Stimulated activated CD4-positive, alpha-beta T cell treated with anti-CD3 and anti-CD28 coated beads, Interleukin-2, amount 100 ng/mL, for 4 hours (primary cell): ENCODE measurements at places on chromosomes 3 and 15.
A peak's percentile ranks its signal among the peaks of the same experiment; 100 is the strongest.

- DNase-seq: no peak
Measured at GRCh38 chr3:54358969-54359694, 236.8 kb downstream of the CACNA2D3 start.

GRCh38 chr3:70930066-70930465 lies 617.6 kb upstream of the MDFIC2 start:
- no peak for DNase-seq

- no peak for DNase-seq
Measured at GRCh38 chr15:62824111-62825015, 218.2 kb upstream of the TPM1 start.

DNA sequence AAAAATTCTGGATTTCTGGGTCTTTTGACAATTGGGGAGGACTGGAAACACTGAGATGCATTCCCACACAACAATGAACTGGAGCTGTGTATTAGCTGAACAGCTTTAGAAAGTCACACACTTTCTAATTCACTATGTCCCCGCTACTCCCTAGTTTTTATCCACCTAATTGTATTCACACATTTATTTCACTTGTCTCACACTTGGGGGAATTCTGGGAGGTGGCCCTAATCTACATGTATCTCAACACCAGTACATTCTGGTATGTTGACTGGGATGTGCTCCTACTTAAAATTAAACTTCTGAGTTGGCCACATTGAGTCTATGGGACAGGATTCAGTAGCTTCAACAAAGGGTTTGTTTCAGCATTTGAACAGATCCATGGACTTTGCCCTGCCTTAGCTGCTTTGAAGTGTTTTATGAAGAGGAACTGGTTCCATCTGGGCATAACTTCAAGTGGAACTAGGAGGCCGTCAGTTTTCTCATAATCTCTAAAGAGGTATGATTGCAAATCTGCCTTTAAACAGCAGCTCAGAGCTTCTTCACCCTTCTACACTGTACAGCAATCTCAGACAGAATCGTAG lies 106.5 kb upstream of the CMC1 start:
- DNase-seq: no peak

GRCh38 chr3:70890020-70890394 lies 577.6 kb upstream of the MDFIC2 start:
- no peak for DNase-seq

DNA sequence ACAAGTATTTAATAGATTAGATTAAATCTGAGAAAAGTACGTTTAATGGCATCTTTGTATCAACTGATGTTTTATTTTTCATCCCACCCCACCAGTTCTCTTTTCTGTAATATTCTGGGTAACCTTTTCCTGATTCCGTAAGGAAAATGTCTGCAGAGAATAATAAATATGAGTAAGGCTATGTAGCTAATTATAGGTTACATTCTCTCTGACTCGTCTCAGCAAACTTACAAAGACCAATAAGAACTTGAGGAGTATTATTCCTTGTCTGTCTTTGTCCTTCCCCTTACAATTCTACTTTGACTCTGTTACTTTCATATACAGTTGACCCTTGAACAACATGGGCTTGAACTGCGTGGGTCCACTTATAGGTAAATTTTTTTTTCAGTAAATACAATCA lies 12.1 kb downstream of the SNAP23 start:
- no peak for DNase-seq

DNA sequence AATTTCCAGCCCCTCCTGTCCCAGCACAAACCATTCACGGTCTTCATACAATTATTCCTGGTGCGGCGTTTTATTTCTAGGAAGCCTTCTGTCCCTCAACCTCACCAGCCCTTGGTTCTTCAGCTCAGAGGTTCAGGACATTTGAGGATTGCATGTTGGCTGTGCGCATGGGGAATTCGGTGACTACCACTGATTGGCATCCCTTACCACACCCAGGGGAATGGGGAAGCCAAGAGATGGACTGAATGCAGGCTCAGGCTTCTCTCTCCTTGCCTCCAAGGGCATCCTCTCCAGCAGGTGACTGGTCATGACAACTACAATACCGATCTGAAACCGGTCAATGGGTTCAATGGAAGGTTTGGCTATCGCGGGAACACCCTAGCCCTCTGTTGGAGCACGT lies 153.8 kb downstream of the MTHFS start:
- no peak for DNase-seq

GRCh38 chr3:192082730-192083660 lies 622.0 kb downstream of the PYDC2 start:
- no peak for DNase-seq

GRCh38 chr3:143648218-143648617 lies 200.1 kb downstream of the SLC9A9 start:
- DNase-seq: no peak

GRCh38 chr3:71951361-71951760 lies 166.4 kb upstream of the PROK2 start:
- DNase-seq: no peak

- DNase-seq: peak; percentile 55
Measured at GRCh38 chr15:92069308-92070250, 216.1 kb downstream of the SLCO3A1 start.

- peak; percentile 98 for DNase-seq
Measured at GRCh38 chr3:157174649-157175498, 14.9 kb upstream of the CCNL1 start.

GRCh38 chr3:138336454-138336999 lies 6.9 kb upstream of the NME9 start:
- no peak for DNase-seq

DNA sequence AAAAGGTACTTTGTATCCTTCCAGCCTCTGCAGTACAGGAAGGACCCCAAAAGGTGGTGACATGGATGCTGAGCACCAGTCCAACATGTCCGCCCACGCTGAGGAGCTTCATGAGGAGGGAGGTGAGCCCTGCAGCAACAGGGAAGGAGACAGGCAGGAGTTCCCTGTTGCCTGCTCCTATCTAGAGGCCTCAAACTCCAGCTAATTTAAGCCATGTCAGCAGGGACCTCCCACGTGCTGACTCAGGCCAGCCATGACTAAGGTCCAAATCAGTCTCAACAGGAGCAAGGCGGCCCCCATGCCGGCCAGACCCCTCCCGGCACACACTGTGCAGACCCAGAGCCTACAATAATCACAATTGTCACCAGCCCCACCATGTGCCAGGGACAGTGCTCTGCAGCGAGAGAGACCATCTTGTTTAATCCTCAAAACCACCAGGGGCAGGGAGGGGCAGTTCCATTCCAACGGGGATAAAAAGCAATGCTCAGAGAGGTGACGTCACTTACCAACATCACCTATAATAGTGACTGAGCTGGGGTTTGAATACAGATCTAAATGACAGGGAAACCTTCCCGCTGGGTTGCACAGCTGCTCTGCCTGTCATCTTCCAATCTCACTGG lies 54.5 kb upstream of the GATA2 start:
- DNase-seq: no peak

- no peak for DNase-seq
Measured at GRCh38 chr15:91104111-91104510, 4.1 kb downstream of the SV2B start.

- no peak for DNase-seq
Measured at GRCh38 chr3:21795152-21795837, 44.3 kb upstream of the ZNF385D start.

GRCh38 chr15:46416544-46416943 lies 781.7 kb downstream of the SQOR start:
- no peak for DNase-seq

DNA sequence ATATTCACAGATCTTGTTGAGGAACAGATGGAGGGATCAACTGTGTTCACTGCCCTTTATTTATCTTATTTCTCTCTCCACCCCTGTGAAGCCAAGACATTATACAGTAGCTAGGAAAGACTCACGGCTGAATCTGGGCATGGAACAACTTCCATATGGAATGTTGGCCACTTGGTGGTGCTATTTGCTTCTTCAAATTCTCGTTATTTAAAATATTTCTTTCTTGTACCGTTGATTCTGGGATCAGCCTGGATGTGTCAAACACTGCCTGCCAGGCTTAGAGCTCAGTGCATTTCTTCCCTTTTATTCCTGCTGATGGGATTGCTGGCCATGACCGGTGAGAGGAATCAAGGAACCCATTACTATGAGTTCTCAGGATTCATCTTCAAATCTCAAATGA lies 17.5 kb upstream of the GASK1A start:
- no peak for DNase-seq

DNA sequence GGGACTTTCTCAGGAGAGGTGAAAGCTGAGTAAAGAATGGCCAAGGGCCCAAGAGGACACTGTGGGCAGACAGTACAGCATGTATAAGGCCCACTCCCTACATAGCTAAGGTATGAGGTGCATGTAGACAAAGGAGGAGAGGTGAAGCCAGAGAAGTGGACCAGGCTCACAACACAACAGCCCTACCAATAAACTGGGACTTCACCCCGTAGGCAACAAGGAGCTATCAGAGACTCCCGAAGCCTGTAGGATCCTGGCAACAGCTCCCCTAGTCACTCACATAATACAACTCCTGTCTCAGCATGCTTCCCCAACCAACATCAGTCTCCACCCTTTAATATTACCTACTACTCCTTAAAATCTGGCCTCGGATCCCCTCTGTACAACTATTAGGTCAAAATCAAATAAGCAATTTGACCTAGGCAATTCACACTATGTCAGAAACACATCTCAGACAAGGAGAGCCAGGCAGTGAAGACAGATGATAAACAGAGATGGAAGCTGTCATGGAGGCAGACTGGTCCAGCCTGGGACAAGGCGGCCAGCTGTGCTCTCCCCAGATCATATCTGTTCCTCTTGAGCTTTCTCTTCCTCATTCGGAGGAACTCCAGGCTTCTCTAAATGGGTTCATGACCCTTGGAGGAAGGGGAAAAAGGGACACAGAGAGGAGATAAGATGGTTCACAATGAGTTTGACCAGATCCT lies 1.4 kb downstream of the XXYLT1 start:
- DNase-seq: no peak

DNA sequence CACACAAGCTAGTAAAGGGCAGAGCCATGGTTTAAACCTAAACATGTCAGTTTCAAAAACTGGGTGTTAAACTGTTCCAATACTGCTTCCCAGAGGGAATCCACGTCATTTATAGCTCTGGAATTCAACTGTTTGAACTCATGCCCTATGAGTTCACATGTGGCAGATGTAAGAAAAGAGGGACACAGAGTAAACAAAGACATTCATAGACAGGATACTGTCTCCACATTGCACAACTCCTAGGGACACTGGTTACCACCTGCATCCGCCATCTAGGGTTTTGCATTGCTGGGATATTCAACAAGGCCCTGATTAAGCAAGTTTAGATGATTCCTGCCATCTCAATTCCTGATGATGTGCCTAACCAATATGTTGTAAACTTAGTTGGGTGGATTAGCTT lies 134.1 kb upstream of the COL8A1 start:
- DNase-seq: no peak

- no peak for DNase-seq
Measured at GRCh38 chr3:31096661-31097395, 202.4 kb upstream of the GADL1 start.

DNA sequence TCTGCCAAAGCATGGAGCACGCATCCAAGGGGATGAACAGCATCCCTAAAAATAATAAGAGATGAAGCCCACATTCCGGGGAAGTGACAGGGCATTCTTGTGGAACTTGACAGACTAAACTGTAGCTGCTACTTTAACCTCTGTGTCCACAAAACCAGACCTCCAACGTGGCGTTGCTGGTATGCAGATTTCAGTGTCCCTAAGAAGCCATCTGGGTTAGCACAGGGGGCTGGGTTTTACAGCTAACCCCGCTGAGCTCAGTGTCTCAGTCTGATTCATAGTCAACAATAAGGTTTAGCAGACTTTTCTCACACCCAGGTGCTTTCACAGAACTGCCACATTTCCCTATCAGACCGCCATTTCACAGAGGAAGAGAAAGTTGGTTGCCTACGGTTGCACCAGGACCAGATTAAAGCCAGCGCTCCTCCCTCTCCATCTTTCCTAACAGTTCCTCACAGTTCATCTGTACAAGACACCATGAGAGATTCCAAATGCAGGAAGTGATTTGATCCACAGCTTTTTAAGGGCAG lies 61.6 kb upstream of the CTDSPL start:
- no peak for DNase-seq

- no peak for DNase-seq
Measured at GRCh38 chr3:146160964-146161662, at the start of gene PLOD2. TSS of gene PLOD2 (minus strand) at chr3:146161184. CDS start at chr3:146160989, 195 bp downstream.

DNA sequence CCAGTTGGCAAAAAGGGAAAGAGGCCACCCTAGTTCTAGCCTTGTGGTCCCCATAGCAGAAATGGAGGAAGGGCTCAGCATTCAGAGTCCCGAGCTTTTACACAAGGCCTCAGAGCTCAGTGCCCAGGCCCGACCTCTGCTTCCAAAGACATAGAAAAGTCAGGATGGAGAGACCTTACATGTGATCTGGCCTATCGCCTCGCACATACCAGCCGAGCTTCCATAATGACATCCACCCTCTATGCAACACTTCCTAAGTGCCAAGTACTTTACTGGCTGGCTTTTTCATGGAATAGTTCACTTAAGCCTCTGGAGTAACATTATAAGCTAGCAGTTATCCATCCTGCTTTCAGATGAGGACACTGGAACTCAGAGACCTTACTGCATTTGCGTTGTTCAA lies 275.9 kb downstream of the FAM43A start:
- DNase-seq: no peak

- DNase-seq: no peak
Measured at GRCh38 chr3:31670722-31671121, 138.0 kb downstream of the STT3B start.

- no peak for DNase-seq
Measured at GRCh38 chr3:100141586-100141985, 27.3 kb upstream of the FILIP1L start.

DNA sequence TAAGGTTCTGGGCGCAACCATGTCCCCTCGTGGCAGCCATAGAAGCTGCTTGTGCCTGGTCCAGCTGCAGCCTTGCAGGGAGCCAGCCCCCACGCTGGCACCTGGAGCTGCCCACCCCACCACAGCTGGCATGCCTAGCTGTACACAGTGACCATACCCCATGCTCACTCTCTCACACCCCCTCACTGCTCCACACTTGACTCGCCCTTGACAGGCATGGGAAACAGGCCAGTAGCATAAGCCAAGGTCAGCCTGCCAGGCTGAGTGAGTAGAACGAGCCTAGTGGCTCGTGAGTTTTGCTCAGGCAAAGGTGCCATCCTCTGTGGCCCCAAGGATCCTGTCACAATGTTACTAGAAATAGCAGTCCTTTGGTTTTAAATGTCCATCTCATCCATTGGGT lies 52.7 kb upstream of the CADM2 start:
- no peak for DNase-seq
